Endothelial cell (in vitro differentiated cells): ENCODE measurements at places on chromosomes 5 and 9. TPM values are rescaled to one million over a fixed set of nuclear protein-coding genes. Genes with fewer than 3 reads are reported as not detected.
A peak's percentile ranks its signal among the peaks of the same experiment; 100 is the strongest.

The GPRIN1 gene
- 3.9 TPM for total RNA-seq

The RAI14 gene
- 127 TPM for total RNA-seq

The LCN9 gene
- total RNA-seq: not detected

The GGTA1 gene
- 19.7 TPM for total RNA-seq

The ROR2 gene
- total RNA-seq: 3.5 TPM

The EIF4E1B gene
- total RNA-seq: 0.54 TPM

The LTC4S gene
- total RNA-seq: 1.0 TPM

The ATP10B gene
- not detected for total RNA-seq

The RCL1 gene
- total RNA-seq: 12.2 TPM

The NUTM2G gene
- not detected for total RNA-seq

The GTF3C5 gene
- 71.7 TPM for total RNA-seq

The TPPP gene
- 0.05 TPM for total RNA-seq

GRCh38 chr5:6768590-6769230 is 55.5 kb downstream of the TENT4A start:
- peaks cover 7% of the 10 kb centered on the region for H3K27me3 ChIP-seq
- H3K4me1 ChIP-seq: peaks cover 18% of the 10 kb centered on the region
- no peak overlapping the region for H3K4me3 ChIP-seq
- no peak overlapping the region for H3K27ac ChIP-seq

- no peaks in the 10 kb centered on the region for H3K36me3 ChIP-seq
- H3K27ac ChIP-seq: no peak overlapping the region
- H3K4me3 ChIP-seq: no peak overlapping the region
- H3K27me3 ChIP-seq: peaks cover 3% of the 10 kb centered on the region
- peaks cover 6% of the 10 kb centered on the region for H3K4me1 ChIP-seq
Measured at GRCh38 chr9:101268426-101268825, 116.4 kb downstream of the BAAT start.

DNA sequence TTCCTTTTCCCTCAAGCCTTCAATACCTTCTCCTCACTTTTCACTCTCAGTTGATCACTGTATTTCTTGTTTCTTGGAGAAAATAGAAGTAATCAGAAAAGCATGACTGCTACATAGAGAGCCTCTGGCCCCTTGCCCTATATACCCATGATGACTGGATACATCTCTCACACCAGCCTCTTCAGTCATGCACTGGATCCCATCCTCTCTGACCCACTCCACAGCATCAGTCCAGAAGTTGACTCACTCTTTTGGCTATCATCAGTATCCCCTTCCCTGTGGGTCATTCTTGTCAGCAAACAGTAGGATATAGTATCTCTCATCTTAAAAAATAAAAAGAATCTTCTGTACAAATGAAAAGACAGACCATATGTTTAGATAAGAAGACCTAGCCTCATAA is 32.9 kb downstream of the PTCD2 start:
- peaks cover 23% of the 10 kb centered on the region for H3K4me1 ChIP-seq
- H3K4me3 ChIP-seq: no peak overlapping the region
- no peaks in the 10 kb centered on the region for H3K27me3 ChIP-seq

DNA sequence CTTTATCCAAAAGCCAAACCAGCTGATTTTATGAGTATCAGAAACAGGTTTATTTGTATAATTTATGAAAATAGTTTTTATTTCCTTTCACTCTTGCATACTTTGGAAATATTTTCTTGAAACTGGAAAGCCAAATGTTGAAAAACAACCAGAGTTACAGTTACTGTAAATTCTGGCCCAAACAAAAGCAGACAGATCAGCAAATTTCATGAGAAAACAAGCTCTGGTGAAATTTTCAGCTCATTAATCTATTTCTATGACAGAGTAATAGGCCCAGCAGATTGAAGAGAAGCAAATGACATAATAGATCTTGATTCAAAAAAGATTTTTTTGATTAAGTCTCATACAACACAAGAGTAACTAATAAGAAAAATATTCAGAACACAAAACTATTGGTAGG is 182.7 kb downstream of the ENC1 start:
- no peaks in the 10 kb centered on the region for H3K27me3 ChIP-seq
- DNase-seq: no peak
- no peak overlapping the region for H3K4me3 ChIP-seq
- H3K27ac ChIP-seq: no peak overlapping the region

- H3K27me3 ChIP-seq: peaks cover 22% of the 10 kb centered on the region
- H3K27ac ChIP-seq: peak overlapping the region; percentile 21
- peaks cover 3% of the 10 kb centered on the region for H3K4me1 ChIP-seq
- no peak for DNase-seq
Measured at GRCh38 chr5:176653401-176654385, 6.4 kb downstream of the TSPAN17 start.

DNA sequence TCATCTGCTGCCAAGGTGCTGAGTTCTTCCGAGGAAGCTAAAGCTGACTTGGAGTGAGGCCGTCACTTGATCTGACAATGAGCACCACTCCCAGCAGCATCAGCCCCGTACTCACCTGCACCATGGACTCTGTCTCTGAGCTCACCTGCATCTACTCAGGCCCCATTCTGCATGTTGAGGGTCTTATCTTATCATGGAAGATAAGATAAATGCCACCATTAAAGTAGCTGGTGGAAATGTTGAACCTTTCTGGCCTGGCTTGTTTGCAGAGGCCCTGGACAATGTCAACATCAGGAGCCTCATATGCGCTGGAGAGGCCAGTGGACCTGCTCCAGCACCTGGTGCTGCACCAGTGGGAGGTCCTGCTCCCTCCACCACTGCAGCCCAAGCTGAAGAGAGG is 35.0 kb upstream of the HMGCS1 start:
- H3K36me3 ChIP-seq: no peaks in the 10 kb centered on the region
- no peak overlapping the region for H3K4me3 ChIP-seq
- no peaks in the 10 kb centered on the region for H3K27me3 ChIP-seq

GRCh38 chr5:92838253-92838652 is 742.8 kb downstream of the NR2F1-AS1 start:
- peak; percentile 6 for DNase-seq
- no peak overlapping the region for H3K27ac ChIP-seq
- no peaks in the 10 kb centered on the region for H3K36me3 ChIP-seq

DNA sequence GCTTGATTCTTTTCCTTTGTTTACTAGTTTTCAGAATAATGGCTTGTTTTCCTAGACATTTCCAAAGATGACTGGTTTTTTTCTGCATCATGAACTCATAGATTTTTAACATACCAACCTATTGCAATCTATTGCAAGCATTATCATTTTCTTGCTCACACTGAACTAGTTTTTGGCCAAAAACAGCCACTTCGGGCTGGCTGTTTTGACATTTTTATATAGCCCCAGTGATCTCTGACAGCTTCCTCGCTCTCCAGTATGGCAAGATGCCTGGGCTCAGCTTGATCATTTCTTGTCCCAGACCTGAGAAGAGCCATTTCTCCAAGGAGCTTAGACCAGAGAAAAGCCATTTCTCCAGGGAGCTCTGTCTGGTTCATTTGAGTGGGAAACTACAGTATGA is 94.3 kb upstream of the MAMDC2 start:
- no peak overlapping the region for H3K27ac ChIP-seq
- no peaks in the 10 kb centered on the region for H3K27me3 ChIP-seq
- H3K36me3 ChIP-seq: no peaks in the 10 kb centered on the region
- H3K4me1 ChIP-seq: no peaks in the 10 kb centered on the region
- no peak overlapping the region for H3K4me3 ChIP-seq
- DNase-seq: no peak

- no peaks in the 10 kb centered on the region for H3K27me3 ChIP-seq
- DNase-seq: no peak
- no peaks in the 10 kb centered on the region for H3K36me3 ChIP-seq
- H3K4me3 ChIP-seq: no peak overlapping the region
- H3K27ac ChIP-seq: peak overlapping the region; percentile 57
- peaks cover 7% of the 10 kb centered on the region for H3K4me1 ChIP-seq
Measured at GRCh38 chr9:124629600-124629999, 122.4 kb upstream of the NR5A1 start.

DNA sequence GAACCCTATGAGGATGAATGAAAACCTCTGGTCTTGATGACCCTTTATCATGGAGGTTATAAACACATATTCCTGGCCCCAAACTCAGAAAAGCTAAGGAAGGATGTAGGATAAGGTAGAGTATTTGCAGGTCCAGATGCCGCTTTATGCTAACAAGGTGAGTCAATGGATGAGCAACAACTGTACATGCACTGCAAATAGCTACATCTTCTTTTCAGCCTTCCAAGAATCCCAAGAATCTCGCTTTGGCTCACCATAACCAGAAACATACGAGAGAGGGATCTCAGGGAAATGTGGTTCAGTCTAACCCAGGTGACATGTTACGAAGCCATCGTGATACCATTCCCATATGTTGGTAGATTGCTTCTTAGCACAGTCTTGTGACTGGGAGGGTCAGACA is 152.3 kb upstream of the ANKH start:
- H3K27ac ChIP-seq: no peak overlapping the region
- peaks cover 8% of the 10 kb centered on the region for H3K4me1 ChIP-seq
- no peaks in the 10 kb centered on the region for H3K27me3 ChIP-seq
- DNase-seq: no peak
- peaks cover 3% of the 10 kb centered on the region for H3K36me3 ChIP-seq
- H3K4me3 ChIP-seq: no peak overlapping the region

DNA sequence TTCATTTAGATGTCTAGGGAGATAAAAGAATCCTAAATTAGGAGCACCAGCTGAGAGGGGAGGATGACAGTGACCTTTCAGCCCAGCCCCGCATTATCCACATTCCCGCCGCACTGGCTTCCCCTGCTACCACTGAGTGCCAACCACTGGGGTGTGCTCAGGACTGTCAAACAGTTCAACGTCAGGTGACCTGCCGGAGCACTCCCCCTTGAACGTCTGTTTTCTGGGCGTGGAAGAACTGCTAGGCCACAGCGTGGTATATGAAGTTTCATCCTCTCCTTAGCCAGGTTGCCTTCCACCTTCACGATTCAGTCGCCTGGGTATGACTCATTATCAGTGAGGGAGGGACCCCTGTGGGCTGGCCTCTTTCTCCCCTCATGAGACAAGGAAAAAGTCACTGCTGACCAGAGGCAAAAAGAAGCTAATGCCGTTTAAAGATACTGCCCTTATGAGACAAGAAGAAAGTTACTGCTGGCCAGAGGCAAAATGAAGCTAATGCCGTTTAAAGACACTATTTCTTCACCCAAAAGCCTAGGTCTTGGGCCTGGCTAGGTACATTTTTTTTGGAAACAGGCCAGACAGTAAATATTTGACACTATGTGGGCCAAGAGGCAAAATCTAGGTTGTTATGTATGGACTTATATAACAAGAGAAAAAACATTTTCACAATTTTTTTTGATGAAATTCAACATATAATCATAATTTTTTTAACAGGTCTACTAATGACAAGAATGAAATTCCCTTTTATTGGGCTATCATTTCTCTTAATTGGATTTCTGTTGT is 4.6 kb downstream of the NMRK1 start:
- peaks cover 17% of the 10 kb centered on the region for H3K36me3 ChIP-seq
- DNase-seq: no peak
- no peak overlapping the region for H3K4me3 ChIP-seq

DNA sequence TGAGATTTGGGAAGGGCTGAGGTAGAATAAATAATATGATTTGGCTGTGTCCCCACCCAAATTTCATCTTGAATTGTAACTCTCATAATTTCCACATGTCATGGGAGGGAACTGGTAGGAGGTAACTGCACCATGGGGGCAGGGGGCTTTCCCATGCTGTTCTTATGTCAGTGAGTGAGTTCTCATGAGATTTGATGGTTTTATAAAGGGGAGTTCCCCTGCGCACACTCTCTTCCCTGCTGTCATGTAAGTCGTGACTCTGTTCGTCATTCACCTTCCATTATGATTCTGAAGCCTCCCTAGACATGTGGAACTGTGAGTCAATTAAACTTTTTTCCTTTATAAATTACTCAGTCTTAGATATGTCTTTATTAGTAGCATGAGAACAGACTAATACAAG is 115.5 kb upstream of the STARD4 start:
- peaks cover 2% of the 10 kb centered on the region for H3K27me3 ChIP-seq
- H3K36me3 ChIP-seq: peaks cover 3% of the 10 kb centered on the region
- no peak for DNase-seq
- peaks cover under 1% of the 10 kb centered on the region for H3K4me1 ChIP-seq
- no peak overlapping the region for H3K27ac ChIP-seq
- H3K4me3 ChIP-seq: no peak overlapping the region

GRCh38 chr9:71490810-71491209 is 277.5 kb downstream of the CEMIP2 start:
- no peaks in the 10 kb centered on the region for H3K27me3 ChIP-seq
- no peak for DNase-seq
- no peak overlapping the region for H3K27ac ChIP-seq
- no peak overlapping the region for H3K4me3 ChIP-seq

DNA sequence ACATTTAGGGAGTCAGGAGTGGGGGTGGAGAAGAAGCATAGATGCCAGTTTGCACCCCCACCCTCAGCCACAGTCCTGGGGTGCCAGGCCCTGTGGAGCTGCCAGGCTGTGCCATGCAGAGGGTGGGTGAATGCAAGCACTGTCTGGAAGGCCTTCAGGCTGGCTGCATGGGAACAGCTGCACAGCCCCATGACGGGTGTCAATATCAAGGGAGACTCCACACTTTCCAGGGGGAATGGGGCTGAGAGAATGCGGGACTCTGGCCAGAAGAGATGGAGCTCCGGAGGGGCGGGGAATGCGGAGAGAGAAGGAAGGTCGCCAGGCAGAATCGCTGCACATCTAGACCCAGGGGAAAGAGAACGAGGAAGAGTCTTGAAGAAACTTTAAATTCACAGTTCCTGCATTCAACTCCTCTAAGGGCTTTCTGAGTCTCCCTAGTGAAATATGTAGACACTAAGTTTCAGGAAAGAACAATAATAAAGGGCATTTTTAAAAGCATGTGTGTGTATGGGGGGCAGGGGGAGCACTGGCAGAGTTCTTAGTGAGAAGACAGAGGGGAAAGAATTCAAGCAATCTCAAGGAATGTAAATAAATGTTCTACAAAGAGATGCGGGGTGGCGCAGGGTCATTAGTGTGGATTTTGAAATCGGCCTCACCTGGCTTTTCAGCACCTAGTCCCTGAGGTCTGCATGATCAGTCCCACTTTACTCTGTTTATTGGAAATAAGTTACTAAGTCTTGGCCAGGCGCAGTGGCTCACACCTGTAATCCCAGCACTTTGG is 59.1 kb downstream of the BOD1 start:
- H3K27ac ChIP-seq: no peak overlapping the region
- no peak for DNase-seq
- H3K4me1 ChIP-seq: peaks cover 6% of the 10 kb centered on the region
- H3K4me3 ChIP-seq: no peak overlapping the region
- H3K36me3 ChIP-seq: no peaks in the 10 kb centered on the region

GRCh38 chr5:139816566-139816965 is 21.0 kb downstream of the PSD2 start:
- peaks cover 14% of the 10 kb centered on the region for H3K27me3 ChIP-seq
- no peak for DNase-seq
- no peaks in the 10 kb centered on the region for H3K4me1 ChIP-seq

- H3K27me3 ChIP-seq: peaks cover 15% of the 10 kb centered on the region
- DNase-seq: no peak
- peaks cover 38% of the 10 kb centered on the region for H3K36me3 ChIP-seq
- no peak overlapping the region for H3K27ac ChIP-seq
Measured at GRCh38 chr5:31964007-31964360, 210.1 kb downstream of the GOLPH3 start.

GRCh38 chr5:173035904-173036707 is 20.0 kb upstream of the CREBRF start:
- peaks cover 18% of the 10 kb centered on the region for H3K36me3 ChIP-seq
- DNase-seq: no peak
- no peak overlapping the region for H3K27ac ChIP-seq
- H3K4me1 ChIP-seq: peaks cover 3% of the 10 kb centered on the region

- H3K4me3 ChIP-seq: no peak overlapping the region
- no peaks in the 10 kb centered on the region for H3K36me3 ChIP-seq
- no peak overlapping the region for H3K27ac ChIP-seq
- no peaks in the 10 kb centered on the region for H3K27me3 ChIP-seq
- peaks cover 27% of the 10 kb centered on the region for H3K4me1 ChIP-seq
Measured at GRCh38 chr9:16514131-16514530, 356.3 kb downstream of the BNC2 start.

- no peaks in the 10 kb centered on the region for H3K36me3 ChIP-seq
- H3K27me3 ChIP-seq: peaks cover 3% of the 10 kb centered on the region
- no peak for DNase-seq
- no peak overlapping the region for H3K27ac ChIP-seq
- no peak overlapping the region for H3K4me3 ChIP-seq
Measured at GRCh38 chr5:133642153-133642722, 29.9 kb upstream of the FSTL4 start.
